Muscle of leg (tissue), 16 donors: ENCODE measurements at places on chromosomes 11 and 22. TPM values are rescaled to one million over a fixed set of nuclear protein-coding genes. Genes with fewer than 3 reads are reported as not detected.

DNA sequence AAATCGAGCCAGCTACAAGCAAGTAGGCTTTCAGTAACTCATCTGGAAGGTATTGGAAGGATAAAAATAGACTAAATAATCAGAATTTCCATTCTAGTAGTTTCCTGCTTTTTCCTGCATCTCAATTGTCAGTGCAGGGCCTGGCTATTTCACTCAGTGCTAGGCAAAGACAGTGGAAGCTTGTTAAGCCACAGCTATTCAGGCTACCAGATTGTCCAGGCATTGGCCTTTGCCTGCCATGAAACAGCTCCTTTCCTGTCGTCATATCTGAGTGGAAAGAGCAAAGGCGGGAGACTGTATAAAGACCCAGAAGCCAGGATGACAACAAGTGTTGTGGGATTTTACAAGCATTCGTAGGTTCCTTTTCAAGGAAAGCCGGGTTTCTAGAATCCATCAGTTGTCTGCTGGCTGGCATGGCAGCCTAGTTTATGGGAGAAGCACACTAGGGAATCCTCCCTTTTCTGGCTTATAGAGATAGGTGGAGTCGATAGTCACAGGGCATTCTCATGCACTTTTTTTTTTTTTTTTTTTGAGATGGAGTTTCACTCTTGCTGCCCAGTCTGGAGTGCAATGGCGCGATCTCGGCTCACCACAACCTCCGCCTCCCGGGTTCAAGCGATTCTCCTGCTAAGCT, 2.0 kb upstream of the TNRC6B start:
- peak; percentile 92 for DNase-seq
- H3K4me3 ChIP-seq, result no peak overlapping the region
- H3K27ac ChIP-seq, result peak overlapping the region; percentile 95
- peaks cover 21% of the 10 kb centered on the region for H3K4me1 ChIP-seq
- H3K27me3 ChIP-seq, result no peaks in the 10 kb centered on the region
- H3K36me3 ChIP-seq, result no peaks in the 10 kb centered on the region

DNA sequence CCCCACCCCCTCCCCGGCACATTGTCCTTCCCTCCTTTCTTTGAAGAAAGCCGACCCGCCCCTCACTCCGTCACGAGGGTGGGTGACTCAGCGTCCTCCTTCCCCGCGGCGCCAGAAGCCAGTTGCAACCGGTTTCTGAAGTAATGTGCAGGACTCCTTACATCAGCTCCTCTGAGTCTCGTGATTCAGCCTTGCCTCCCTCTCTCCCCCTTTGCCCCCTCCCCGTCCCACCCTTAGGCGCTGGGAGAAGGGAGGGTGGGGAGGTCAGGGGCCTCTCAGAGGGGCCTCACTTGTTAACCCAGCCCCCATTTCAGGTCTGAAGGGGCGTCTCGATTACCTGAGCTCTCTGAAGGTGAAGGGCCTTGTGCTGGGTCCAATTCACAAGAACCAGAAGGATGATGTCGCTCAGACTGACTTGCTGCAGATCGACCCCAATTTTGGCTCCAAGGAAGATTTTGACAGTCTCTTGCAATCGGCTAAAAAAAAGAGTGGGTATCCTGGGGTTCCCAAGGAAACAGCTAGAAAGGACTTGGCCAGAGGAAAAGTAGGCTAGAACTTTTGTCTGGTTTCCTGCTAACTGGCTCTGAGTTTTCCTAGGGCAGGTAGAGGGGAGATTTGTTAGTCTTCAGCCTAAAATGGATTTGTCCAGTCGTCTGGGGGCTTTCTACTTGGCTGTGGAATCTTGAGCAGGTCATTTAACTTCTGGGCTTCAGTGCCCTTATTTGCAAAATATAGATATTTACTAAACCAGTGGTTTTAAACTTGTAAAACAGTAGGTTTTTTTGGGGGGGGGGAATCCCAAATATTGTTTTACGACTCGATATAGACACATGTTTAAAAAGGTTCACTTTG, 1.1 kb downstream of the SLC3A2 start:
- peak overlapping the region; percentile 100 for H3K27ac ChIP-seq
- peaks cover 40% of the 10 kb centered on the region for H3K4me1 ChIP-seq
- H3K4me3 ChIP-seq, result peak overlapping the region; percentile 99

DNA sequence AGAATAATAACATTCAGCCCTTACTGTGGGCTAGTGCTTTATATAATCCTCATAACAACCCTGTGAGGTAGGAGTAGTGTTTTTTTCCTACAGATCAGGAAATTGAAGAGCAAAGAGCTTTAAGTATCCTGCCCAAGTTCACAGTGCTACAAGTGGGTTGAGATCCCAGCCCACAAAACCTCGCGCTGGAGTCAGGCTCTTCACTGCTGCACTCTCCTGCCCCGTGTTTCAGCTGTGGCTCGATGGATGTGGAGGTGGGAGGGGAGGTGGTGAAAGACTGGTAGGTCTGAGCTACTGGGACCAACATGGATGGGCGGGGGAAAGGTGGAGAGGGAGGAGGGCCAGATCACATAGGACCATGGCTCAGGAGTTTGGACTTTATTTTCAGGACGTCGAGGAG, 6.1 kb downstream of the ZNF408 start:
- H3K27ac ChIP-seq, result no peak overlapping the region
- peaks cover 16% of the 10 kb centered on the region for H3K4me1 ChIP-seq
- H3K27me3 ChIP-seq, result no peaks in the 10 kb centered on the region
- no peak overlapping the region for H3K4me3 ChIP-seq

DNA sequence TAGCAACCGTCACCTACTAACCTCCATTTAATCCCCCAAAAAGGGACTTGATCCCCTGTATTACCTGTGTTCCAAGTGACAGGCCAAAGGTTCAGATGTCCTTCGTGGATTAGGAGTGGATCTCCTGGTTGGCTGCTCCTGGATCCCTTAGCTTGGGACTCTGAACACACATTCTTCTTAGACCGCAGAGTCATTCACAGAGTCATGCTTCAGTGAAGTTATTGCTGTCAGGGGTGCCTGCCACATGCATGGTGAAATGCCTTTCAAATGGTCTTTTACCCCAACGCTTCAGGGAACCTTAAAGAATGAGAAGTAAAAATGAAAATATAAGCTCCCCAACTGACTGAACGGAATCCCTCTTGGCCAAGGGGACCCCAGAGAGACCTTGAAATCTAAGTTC, 49.1 kb downstream of the ADAMTS8 start:
- H3K4me1 ChIP-seq, result peaks cover 19% of the 10 kb centered on the region
- H3K27ac ChIP-seq, result no peak overlapping the region
- no peak for DNase-seq

Gene HMGXB4
- total RNA-seq, result 8.7 TPM

Gene CALCA
- not detected for total RNA-seq

Gene UQCR10
- 185 TPM for total RNA-seq

Gene VSTM5
- 0.31 TPM for total RNA-seq
